Posterior cingulate gyrus (tissue), 11 donors: ENCODE measurements at places on chromosomes 5 and 9.

- no peak for DNase-seq
Observed at GRCh38 chr5:96597438-96598020, 64.6 kb upstream of the CAST start.

- DNase-seq: no peak
Observed at GRCh38 chr9:104074876-104075275, 19.2 kb upstream of the SMC2 start.

DNA sequence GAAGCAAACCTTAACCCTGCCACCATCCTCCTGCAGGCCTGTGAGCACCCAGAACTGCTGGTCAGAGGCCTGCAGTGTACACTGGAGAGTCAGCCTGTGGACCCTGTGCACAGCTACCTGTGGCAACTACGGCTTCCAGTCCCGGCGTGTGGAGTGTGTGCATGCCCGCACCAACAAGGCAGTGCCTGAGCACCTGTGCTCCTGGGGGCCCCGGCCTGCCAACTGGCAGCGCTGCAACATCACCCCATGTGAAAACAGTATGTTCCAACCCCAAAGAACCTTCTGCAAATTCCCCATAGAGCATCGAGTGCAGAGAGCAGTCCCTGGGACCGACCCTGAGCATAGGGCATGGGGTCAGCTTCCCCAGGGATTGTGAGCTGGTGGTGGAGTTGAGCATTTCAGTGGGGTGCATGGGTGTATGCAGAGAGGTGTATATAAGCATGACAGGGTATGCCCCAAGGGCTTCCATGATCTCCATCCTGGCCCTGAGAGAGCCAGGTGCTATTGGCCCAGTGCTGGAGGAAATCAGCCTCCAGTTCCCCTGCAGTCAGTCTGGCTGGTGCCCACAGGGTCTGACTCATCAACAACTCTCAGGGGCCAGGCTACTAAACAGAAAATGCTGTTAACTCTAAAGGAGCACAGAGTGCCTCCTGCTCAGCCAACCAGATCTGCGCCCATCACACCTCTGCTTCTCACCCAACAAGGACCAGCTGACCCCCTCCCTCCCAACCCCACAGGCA is 126.2 kb downstream of the SAXO1 start:
- no peak for DNase-seq

DNA sequence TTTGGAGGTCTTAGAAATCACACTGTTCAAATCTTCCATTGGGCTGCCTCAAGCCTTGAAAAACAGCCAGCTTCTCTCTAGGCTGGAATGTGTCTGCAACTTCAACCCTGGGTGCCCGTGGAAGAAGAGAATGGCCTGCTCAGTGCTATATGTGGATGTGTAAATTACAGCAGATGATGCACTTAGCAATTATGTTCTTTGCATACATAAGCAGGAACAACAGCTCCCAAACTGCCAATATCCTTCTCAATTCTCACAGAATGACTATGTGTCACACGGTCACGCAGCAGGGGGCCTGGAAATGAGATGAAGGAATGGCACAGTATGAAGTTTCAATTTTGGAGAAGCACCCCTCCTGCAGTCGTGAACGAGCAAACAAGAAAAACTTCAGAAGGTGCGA is 175.2 kb upstream of the SMARCA2 start:
- DNase-seq: no peak

DNA sequence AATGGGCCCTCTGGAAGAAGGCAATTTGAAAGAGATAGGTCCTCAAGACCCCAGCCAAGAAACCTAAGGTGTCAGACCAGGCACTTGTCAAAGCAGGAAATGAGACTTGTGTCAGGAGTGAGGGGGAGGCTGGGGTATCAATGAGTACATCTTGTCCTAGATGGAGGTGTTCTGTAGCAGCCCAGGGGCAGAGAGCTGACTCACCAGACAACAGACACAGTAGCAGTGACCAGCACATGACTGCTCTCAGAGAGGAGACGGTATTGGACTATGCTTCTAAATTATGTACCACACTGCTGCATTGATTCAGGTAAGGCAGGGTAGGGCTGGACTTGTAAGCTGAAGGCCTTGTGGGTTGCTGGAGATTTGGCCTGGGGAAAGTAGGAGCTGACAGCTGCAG is 551.2 kb upstream of the KLF4 start:
- DNase-seq: no peak

- no peak for DNase-seq
Observed at GRCh38 chr9:125238127-125238914, 2.8 kb downstream of the HSPA5 start.

DNA sequence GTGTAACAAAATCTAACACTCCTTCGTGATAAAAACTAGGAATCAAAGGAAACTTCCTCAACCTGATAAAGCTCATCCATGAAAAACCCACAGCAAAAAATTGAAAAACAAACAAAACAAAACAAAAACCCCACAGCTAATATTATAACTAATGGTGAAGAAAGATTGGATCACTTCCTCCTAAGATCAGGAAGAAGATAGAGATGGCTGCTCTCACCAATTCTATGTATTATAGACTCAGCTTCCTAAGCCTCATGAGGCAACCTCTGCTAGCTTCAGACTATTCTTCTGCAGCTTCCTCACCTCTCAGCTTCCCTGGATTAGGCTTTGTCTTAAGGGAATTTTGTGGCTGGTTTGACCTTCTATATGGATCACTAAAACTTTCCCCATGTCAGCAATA is 40.1 kb downstream of the PHAX start:
- no peak for DNase-seq

- no peak for DNase-seq
Observed at GRCh38 chr5:149603210-149603609, 21.9 kb downstream of the ARHGEF37 start.

GRCh38 chr9:129487658-129488483 is 133.0 kb downstream of the C9orf50 start:
- no peak for DNase-seq

- no peak for DNase-seq
Observed at GRCh38 chr5:153880106-153880505, 158.6 kb downstream of the FAM114A2 start.
